HuH-7 (cell line): ENCODE measurements at places on chromosomes 13 and 19.

- no peak for DNase-seq
Observed at GRCh38 chr13:73602295-73602694, 531.9 kb downstream of the KLF12 start.

- no peak for DNase-seq
Observed at GRCh38 chr19:35123573-35123972, 8.0 kb downstream of the FXYD3 start.

GRCh38 chr19:5680084-5680436 is 256 bp downstream of the MICOS13 start:
- DNase-seq = no peak

DNA sequence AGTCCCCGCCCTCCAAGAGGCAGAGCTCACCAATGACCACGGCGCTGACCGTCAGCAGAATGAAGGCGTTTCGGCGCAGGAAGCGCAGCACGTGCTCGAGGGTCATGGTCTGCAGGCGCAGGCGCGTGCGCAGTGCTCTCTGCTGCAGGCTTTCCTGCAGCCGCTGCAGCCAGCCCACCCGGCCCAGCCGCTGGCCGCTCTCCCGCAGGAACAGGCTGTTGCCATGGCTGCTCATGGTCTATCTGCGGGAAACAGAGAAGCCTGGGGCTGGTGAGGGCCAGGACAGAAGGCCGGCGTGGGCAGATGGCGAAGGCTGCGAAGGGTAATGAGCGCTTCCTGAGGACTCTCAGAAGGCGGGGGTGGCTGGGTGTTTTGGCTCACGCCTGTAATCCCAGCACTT is 7.0 kb downstream of the SLC1A6 start:
- DNase-seq = no peak

GRCh38 chr19:55654868-55655647 is at the start of gene U2AF2:
Gene U2AF2, plus strand, starts transcription at chr19:55655035. Its CDS starts 70 bp downstream, at chr19:55655105.
- peak; percentile 87 for DNase-seq

- no peak for DNase-seq
Observed at GRCh38 chr19:34182125-34182524, 9.8 kb downstream of the LSM14A start.

DNA sequence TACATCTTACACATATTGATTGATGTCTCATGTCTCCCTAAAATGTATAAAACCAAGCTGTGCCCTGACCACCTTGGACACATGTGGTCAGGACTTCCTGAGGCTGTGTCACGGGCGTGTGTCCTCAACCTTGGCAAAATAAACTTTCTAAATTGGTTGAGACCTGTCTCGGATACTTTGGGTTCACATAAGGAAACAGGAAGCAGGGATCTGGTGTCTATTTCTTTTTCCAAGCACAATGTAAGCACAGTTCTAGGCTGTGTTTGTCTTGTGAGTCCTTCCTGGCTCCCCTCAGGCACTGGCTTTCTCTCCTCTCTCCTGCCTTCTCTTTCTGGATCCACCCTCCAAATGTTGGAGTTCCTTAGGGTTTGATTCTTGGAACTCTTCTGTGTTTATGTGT is 27.6 kb upstream of the TPT1 start:
- no peak for DNase-seq

DNA sequence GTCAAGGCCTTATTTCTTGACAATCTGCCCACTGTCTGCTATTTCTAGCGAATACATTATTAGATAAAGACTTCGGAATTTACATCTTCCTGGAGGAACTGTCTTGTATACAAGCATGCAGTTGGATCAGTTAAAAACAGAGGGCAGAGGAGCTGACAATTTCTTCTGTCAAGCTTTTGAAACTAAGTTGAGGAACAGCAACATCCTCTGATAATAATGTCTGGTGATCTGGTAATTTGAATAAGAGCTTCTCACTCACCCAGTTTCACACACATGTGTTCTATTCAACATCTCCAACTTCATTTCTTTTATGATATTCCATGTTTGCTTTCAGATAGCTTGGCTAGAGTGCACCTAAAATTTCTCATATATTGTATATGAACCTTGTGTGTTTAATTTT is 50.2 kb downstream of the MTMR6 start:
- DNase-seq = no peak
